GM04503 (cell line): ENCODE measurements at places on chromosomes 5 and 9.

GRCh38 chr5:18380729-18381362 is 746.6 kb downstream of the TAF11L14 start:
- no peak for DNase-seq

DNA sequence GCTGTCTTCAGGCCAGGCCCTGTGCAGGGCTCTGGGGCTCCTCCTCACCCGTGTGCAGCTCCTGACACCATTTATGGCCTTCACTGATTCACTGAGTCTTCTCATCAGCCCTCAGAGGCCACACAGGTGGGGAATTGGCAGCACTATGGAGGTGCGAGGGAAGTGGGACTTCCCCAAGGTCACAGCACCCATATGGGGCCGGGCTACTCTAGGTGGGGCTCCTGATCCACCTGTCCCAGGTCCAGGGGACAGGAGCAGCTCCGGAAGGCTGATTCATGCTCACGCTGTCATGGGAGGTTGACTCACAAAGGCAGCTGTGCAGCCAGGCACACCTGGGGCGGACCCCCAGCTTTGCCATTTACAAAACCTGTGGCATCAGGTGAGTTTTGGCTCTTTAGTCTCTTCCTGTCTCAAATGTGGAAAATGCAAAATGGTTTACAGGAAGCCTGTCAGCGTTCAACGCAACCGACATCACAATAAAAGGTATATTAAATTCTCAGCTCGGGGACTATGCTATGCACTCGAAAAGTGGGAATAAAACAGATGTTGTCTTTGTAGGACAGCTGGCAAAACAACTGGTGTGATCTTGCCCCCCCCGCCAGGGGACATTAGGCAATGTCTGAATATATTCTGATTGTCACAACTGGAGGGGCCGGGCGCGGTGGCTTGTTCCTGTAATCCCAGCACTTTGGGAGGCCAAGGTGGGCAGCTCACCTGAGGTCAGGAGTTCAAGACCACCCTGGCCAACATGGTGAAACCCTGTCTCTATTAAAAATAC is 15.0 kb downstream of the NAIF1 start:
- DNase-seq = no peak

- peak; percentile 21 for DNase-seq
These were observed 46.2 kb upstream of the FBXW11 start for GRCh38 chr5:172052450-172053236.

DNA sequence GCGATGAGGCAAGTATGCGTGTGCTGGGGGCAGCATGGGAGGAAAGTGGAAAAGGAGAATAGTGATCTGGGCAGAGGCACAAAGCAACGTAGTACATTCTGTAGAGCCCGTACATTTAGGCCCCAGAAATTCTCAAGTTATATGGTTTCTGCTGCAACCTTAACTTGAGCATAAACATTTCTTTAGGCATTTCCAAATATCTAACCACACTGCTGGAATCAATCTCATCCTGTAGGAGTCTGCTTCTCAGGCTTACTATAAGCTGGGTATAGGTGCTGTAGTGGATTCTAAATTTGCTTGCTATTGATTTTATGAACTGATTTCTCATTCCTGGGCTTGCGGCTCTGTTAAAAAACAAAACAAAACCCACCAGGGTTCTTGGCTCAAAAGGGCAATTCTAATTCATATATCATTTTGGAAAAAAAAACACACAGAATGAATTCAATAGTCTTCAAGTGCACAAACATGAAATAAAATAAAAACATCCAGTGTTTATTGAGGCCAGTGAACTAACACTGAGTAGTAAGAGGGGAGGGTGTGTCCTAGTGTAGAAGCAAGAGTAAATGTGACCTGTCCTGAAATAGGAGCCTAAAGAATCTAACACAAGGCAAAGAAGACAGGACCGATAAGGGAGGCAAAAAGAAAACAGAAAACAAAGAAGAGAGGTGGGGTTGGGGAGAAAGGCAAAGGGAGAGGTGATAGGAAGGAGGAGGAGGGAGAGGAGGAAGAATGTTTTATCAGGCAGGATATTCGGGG is 145.5 kb upstream of the LHFPL2 start:
- no peak for DNase-seq

GRCh38 chr5:160297004-160297403 is 15.4 kb downstream of the CCNJL start:
- DNase-seq = no peak

DNA sequence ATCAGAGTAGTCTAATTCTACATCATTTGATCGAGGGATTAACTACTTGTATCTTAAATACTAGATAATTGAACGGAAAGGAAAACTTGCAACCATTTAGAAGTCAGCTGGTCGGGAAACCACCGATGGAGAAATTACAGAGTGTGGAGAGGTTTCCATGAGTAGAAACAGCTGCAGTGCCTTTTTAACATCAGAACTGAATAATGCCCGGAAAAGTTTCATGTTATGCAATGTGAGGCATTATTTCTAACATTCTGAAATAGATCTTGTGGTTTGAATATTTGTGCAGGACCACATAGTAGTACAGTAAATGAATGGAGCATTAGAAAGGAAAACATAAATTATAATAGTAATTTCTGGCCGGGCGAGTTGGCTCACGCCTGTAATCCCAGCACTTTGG is 88.1 kb upstream of the RNF180 start:
- no peak for DNase-seq

DNA sequence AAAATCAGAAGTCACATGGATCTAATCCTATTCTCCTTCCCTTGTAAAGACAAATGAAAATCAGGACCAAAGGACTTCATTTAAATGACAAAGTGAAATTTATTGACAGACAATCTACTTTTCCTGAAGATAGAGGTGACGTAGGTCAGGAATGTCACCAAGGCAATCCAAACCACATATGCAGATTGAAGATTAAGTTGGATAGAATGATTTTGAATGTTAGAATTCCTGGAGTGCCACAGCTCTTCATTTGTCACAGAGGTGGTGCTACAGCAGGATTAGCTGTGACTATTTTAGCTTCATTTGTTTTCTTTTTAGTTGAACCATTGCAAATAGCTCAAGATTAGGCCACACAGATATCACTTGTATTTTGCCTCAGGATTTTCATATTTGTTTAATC is 736.0 kb upstream of the ARRDC3 start:
- DNase-seq = no peak

- DNase-seq = no peak
These were observed 57.5 kb upstream of the HTR1A start for GRCh38 chr5:64019746-64020145.

- no peak for DNase-seq
These were observed 458.4 kb downstream of the HINT1 start for GRCh38 chr5:130706696-130707095.
